NCI-H1092 (cell line): ENCODE measurements at places on chromosomes 16 and 17.

GRCh38 chr16:65948361-65948760 is 418.1 kb upstream of the CDH5 start:
- DNase-seq, result no peak

- no peak for DNase-seq
Measured at GRCh38 chr16:7218936-7219335, 113.7 kb upstream of the RBFOX1 start.

DNA sequence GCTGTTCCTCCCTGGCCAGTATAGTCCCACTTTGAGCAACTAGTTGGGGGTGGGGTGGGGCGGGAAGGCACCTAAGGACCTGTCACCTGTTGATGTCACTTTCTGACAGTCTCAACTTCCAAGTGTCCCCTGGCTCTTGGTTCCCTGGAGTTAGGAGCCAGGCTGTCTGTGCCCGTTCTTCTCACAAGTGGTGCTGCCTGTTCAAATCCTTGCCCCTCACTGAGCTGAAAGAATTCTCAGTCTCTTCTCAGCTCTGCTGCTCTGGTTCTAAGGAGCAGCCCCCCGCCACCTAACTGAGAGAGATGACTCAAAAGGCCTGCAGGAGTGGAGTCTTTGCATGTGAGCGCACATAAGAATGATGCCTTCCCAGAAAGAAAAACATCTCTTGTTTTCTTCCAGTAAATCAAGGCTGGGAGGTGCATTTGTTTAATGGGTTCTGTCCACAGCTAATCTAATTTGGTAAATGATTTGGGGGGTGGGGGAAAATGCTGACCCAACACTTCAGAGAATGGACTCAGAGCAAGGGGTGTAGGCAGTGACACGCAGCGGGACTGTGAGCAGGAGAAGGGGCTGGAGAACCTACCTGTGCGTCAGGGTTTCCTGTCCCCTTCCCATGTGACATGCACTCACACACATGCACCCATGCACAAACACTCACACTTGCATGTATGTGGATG is 78.2 kb upstream of the NLRP1 start:
- no peak for DNase-seq

DNA sequence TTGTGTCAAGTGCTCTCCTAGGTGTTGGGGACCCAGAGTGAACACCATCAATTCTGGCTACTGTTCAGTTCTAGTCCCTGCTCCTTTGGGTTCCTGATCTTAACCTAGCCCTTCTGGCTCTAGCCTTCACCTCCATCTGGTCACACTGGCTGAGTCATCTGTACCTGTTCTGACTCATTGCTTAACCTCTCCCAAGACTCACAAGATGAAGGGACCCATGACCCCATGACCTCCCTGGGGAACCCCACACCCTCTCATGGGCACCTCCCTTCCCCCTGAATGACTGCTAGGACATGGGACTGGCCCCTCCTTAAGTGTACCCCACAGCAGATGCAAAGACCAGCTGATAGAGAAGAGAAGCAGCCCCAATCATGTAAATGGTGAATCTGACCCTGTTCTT is 345.8 kb upstream of the CDH5 start:
- no peak for DNase-seq

- DNase-seq, result no peak
Measured at GRCh38 chr17:16425202-16425601, 9.8 kb downstream of the TRPV2 start.

- no peak for DNase-seq
Measured at GRCh38 chr16:86771506-86772460, 193.4 kb downstream of the FOXL1 start.

GRCh38 chr16:25838724-25839186 is 147.0 kb downstream of the HS3ST4 start:
- peak; percentile 56 for DNase-seq

DNA sequence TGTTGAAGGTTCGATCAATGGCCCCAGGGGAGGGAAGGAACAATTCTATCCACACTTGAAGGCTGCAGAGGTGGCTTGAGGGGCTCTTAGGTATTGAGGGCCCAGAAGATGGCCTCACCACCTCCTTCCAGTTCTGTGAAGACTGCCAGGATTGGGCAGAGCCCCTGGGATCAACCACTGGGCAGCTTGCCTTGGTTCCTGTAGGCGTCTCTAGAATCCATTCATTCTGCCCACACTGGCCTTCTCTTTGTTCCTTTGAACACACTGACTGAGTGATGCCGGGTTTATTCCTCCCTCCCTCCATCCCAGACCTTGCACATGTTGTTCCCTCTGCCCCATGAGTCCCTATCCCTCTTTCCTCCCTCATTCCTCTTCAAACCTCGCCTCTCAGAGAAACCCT is 50.5 kb downstream of the SYT17 start:
- no peak for DNase-seq

GRCh38 chr17:32302860-32303649 is 37.4 kb downstream of the RHBDL3 start:
- no peak for DNase-seq

GRCh38 chr17:49760932-49761558 is 2.9 kb downstream of the FAM117A start:
- no peak for DNase-seq

DNA sequence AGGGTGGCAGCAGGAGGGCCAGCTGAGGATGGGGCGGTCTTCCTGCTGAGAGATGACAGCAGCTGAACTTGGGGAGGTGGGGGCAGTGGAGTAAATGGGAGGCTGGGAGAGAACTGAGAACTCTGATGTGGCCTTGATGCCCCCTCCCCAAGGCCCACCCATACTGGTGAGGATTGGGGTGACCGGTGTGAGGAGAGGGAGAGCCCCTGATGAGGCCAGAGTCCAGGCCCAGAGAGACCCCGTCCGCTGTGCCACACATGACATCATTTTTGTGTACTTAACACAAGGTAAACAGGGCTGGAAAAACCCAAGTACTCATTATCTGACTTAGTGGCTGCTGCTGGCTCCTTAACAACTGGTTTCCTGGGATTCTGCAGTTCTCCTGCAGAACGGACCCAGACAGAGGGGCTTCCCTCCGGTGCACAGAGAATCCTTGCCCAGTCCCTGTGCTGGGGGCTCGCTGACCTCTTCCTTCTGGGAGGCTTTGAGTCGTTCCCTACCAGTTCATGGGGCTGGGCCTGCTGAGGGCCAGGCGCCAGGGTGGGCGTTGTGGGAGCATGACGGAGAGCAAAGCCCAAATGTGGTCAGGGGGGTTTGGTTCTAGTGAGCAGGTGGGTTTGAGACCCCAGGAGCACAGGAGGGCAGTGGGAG is 207.6 kb downstream of the RAB11FIP4 start:
- DNase-seq, result peak; percentile 18

DNA sequence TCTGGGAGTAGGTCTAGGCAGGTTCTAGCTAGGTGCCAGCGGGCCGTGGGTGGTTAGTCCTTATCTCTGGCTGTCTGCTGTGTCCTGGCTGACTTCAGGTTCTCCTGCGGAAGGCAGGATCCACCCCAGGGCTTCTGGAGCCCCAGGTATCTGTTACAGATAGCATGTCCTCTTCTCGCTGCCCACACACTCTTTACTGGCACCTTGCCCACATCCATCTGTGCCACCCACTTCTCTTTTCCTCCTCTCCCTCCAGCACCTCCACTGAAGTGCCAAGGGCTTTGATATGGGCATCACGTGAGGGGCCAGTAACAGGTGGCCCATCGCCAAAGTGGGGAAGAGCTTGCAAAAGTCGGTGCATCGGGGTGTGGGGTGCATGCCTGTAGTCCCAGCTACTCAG is 4.6 kb upstream of the MPP2 start:
- no peak for DNase-seq

DNA sequence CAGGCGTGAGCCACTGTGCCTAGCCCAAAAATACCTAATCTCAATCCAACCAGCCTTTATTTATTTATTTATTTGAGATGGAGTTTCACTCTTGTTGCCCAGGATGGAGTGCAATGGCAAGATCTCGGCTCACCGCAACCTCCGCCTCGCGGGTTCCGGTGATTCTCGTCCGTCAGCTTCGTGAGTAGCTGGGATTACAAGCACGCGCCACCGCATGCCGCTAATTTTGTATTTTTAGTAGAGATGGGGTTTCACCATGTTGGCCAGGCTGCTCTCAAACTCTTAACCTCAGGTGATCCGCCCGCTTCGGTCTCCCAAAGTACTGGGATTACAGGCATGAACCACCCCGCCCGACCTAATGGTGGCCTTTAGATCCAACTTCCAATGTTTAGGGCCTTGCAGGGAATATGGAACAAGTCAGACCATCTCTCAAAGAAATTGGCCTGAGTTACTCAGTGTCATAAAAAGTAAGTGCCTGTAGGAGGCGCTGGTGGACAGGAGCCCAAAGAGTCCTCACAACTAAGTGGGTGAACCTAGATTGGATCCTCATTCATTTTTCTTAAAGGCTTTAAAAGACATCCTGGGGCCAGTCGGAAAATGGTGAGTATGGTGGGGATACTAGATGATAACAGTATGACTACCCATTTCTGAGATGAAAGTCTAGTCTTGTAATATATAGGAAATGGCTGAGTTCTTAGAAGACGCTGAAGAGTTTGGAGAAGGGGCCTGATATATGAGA is 4.6 kb downstream of the ZSCAN10 start:
- no peak for DNase-seq

DNA sequence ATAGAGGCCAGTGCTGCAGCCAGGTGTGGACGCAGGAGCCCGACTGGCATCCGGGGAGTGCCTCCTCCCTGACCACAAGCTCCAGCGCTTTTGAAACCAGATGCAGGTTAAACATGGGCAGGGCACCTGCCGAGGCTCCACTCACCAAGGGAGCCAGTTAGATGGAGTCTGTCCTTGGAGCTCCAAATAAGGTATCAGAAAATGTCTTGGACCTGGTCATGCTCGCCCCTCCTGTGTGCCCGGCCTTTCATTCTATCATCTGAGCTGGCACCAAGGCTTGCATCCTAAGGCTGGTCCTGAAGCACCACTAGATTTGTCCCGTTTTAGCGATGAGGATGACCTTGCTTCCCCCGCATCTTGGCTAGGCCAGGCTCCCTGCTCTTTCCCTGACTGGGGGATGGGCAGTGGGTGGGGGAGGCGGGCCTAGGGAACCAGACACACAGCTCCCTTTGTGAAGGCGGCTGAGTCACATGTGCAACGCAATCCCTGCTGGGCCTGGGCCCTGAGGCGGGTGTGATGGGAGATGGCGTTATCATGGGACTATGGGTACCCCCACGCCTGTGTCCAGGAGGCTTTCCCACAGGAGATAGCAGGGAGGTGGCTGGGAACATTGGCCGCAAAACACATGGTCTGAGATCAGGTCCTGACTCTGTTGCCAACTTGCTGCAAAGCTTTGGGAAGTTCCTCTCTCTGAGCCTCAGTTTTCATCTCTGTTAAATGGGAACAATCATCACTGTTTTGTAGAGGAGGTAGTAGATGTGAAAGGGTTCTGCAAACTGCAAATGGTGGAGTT is 5.0 kb upstream of the ADGRG1 start:
- no peak for DNase-seq

- no peak for DNase-seq
Measured at GRCh38 chr17:45731459-45731858, 52.7 kb upstream of the CRHR1 start.

DNA sequence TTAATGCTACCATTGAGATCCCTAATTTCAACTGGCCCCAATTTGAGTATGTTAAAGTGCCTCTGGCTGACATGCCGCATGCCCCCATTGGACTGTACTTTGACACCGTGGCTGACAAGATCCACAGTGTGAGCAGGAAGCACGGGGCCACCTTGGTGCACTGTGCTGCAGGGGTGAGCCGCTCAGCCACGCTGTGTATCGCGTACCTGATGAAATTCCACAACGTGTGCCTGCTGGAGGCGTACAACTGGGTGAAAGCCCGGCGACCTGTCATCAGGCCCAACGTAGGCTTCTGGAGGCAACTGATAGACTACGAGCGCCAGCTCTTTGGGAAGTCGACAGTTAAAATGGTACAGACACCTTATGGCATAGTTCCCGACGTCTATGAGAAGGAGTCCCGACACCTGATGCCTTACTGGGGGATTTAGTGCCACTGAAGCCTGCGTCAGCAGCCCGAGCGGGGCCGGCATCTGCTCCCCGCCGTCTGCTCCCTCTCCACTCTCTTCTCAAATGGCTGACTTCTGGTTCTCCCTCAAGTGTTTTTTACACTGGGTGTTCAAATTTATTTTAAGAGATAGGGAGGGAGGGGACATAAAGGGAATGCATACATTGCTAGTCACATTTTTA is 22.9 kb downstream of the DUSP14 start:
- DNase-seq, result no peak
